Stimulated activated CD4-positive, alpha-beta T cell treated with anti-CD3 and anti-CD28 coated beads, Interleukin-2, amount 100 ng/mL, for 24 hours (primary cell): ENCODE measurements at places on chromosomes 6 and 20.

- DNase-seq: no peak
These were observed 10.5 kb downstream of the AURKA start for GRCh38 chr20:56381501-56381900.

GRCh38 chr20:25418776-25419175, 11.3 kb downstream of the GINS1 start:
- no peak for DNase-seq

GRCh38 chr6:116556814-116557415, 3.4 kb downstream of the CALHM4 start:
- no peak for DNase-seq

DNA sequence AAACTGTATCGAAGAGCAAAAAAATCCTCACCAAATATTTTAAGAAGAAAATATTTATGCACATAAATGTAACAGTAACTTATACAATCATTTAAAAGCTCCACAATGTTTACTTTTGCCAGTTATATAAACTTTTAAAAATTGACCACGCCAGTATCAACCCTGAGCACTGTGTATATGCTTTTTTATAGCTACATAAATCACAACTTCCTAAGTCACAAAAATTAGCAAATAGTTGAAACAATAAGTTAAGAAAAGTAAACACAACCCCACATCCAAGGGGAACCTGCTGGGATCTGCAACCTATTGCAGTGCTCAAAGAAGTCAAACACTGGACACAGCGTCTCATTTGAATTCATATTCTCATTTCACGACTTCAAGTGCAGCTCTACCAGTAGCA, 89.8 kb upstream of the DST start:
- DNase-seq: no peak

- no peak for DNase-seq
These were observed 3.3 kb upstream of the ASXL1 start for GRCh38 chr20:32354592-32355416.
